ENCODE measurements at places on chromosomes 1 and 21. TPM values are rescaled to one million over a fixed set of nuclear protein-coding genes. Genes with fewer than 3 reads are reported as not detected.

The CELA3B gene
- not detected for total RNA-seq

The TCHHL1 gene
- total RNA-seq = not detected

The DSCAM gene
- not detected for total RNA-seq

The AKT3 gene
- total RNA-seq = 76.6 TPM

The E2F2 gene
- total RNA-seq = 0.38 TPM

The MMEL1 gene
- 1.4 TPM for total RNA-seq

The MAP3K7CL gene
- total RNA-seq = 2.9 TPM

The DISC1 gene
- 10.1 TPM for total RNA-seq

The ITLN1 gene
- not detected for total RNA-seq

The NKAIN1 gene
- not detected for total RNA-seq

The IFI16 gene
- 32.1 TPM for total RNA-seq

The RNU1-3 gene
- total RNA-seq = 3,852 TPM

The OLIG2 gene
- not detected for total RNA-seq

The LAMB3 gene
- not detected for total RNA-seq

The OR2L2 gene
- total RNA-seq = not detected

The OR2M5 gene
- total RNA-seq = not detected

Data from CD8-positive, alpha-beta T cell (primary cell).